HCEC 1CT (cell line): ENCODE measurements at places on chromosomes 3 and 15.
A peak's percentile ranks its signal among the peaks of the same experiment; 100 is the strongest.

GRCh38 chr3:38698061-38698460 lies 48.6 kb upstream of the SCN5A start:
- no peak for DNase-seq

DNA sequence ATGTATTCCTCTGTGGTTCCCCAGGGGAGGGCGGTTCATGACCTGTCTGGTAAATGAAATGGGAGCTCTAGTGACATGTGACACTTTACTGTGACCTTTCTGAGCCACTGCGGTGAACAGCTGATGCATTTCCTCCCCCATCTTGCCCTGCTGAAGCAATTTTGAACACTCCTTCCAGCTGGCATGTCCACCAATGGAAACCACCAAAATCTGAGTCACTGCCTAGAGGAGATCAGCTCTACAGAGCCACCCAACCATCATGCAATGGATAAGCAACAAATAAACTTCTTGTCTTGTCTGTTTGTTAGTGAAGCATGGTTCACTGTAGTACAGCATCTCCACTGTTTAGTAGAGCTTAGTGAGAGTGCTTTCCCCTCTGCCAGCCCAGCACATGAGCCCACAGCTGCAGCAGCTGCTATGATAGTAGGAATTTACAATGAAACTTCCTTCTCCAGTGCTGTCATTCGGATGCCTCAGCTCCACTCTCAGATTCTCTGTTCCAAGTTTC lies 479.4 kb downstream of the NTRK3 start:
- DNase-seq: no peak

- peak; percentile 29 for DNase-seq
These were observed 157.1 kb upstream of the TMC3 start for GRCh38 chr15:81531109-81531592.

DNA sequence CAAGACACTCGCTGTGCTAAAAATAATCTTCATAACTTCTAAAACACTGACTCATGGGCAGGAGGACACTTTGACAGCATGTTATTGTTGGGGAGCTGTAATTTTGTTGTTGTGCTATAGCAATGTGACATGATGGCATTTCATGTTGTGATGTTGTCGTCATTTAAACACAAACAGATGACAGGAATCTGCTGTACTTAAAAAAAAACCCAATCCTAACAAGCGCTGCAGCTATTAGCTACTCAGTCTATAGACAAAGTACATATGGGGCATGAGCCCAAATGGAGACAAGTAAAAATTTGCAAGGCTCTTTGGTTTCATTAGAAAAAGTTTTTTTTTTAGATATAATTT lies 828 bp upstream of the ATOSA start:
- DNase-seq: peak; percentile 21

GRCh38 chr3:62632510-62633294 lies 242.5 kb downstream of the CADPS start:
- peak; percentile 27 for DNase-seq

DNA sequence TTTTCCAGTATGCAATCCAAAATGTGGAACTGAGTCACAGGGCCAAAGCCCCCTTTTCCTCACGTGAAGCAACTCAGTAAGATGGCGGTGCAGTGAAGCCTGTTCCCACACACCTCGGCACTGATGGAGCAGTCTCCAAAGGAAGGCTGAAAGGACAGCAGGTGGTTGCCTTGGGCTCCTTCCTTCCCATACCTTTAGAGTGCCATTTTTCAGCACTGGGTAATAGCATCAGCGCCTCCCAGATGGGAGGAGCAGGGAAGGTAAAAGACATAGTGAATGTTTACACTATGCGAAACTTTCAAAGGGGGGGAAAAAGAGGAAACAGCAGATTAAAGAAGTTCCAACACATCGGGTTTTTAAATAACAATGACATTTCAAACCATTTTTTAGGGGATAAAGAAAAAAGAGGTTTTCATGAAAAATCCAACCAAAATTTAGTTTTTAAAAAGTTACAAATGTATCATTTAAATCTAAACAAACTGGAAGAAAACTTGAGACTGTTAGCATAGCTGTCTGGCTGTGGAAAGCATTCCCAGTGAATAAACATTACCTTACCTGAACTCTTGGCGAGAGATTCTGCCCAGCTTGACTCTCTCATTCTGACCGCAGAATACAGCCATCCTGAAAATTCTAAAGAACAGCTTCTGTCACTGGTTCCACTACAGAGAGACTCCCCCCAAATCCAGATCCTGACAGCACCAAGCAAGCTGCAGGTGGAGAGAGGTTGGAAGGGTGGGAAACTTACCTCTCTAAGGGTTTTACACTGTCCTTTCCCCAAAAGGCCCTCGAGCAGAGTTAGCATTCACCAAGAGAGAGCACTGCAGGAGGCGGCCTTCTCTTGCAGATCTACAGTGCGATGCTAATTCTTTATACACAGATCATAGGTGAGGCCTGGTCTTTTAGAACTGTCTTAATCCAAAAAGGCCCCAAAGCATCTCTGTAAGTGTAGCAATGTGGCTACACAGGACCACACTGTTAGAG lies 32.6 kb downstream of the ABCC5 start:
- DNase-seq: no peak

- peak; percentile 19 for DNase-seq
These were observed 5.0 kb upstream of the UBE2E1 start for GRCh38 chr3:23800731-23801130.

DNA sequence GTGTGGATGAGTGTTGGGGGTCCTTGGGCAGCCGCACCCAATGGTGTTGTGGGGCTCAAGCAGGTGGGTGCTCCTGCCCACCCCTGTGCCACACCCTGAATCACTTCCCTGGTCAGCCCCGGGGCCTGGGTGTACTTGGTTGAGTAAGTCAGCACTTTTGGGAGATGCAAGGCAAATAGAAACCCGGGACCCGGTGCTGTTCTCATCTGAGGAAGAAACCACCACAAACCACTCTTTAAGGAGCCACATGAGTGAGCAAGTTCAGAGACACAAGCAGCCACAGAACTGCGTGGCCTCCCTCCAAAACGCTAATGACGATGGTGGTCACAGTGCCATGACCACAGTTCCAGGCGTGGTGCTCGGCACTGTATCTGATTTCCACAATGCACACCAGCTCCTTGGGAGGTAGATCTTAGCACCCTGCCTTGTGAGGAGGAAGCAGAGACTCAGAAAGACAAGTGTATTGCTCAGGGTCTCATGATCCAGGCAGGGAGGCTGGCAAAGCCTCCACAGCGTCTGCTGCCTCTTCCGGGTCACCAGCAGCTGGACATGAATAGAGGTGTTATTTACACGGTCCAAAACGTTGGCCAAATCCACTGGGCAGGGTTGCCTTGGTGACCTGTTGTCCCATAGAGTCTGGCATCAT lies 118.2 kb upstream of the ALDH1A3 start:
- DNase-seq: no peak

DNA sequence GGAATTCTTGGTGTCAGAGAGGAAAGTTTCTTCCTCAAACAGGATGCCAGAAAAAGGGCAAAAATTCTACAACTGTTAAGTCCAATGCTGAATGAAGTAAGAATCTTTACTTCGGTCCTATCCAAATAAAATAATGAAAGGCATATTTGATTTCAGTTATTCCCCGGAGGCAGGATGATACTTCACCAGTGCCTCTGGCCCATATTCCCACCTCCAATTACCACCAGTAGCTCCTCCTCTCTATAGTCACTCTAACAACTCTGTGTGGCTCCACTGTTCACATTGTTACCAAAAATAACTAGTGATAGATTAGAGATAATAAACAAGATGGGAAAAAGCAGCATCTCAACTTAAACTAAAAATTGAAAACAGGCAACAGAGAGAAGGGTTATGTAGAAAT lies 20.7 kb downstream of the MAP1A start:
- no peak for DNase-seq

GRCh38 chr15:71440489-71441110 lies 325.3 kb downstream of the THSD4 start:
- peak; percentile 74 for DNase-seq

DNA sequence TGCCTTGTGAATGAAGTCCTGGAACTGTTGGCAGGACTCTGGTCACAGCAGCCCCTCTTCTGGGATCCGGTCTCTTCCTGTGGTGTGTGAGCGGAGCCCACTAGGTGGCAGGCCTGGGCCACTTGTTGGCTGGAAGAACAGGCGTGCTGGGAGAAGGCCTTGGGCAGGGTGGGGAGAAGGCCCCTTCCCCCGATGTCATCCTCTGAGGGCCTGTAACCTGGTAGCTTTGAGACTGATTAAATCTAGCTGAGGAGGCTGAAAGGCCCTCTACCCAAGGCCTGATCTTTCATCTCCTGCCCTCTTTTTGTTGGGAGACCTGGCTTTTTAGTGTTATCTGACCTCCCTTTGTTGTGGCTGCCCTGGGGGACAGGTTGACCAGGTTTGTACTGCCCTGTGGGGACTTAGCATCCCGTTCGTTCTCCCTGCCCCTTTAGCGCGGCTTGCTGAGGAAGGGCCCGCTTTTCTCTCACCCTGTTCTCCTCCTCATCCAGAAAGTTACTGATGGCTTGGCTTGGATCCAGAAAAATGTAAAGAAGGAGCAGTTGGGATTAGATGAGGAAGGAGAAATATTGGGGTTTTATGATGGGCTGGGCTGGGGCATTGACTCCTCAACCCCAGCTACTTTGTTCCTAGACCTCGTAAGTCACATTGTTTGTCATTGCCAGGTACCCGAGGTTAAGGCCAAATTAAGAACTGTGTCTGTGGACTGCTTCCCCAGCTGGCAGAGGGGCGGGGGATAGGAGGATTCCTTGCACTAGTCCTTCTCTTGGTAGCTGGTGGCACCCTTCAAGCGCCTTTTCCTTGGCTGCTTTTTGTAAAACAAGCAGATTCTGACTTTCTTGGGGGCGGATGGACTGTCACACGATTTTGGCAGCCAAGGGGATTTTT lies 48.5 kb downstream of the CHCHD6 start:
- peak; percentile 51 for DNase-seq
